Bronchial epithelial cell (primary cell): ENCODE measurements at places on chromosomes 3 and 15. TPM values are rescaled to one million over a fixed set of nuclear protein-coding genes. Genes with fewer than 3 reads are reported as not detected.

- no peak for DNase-seq
These were observed 7.9 kb downstream of the ACAA1 start for GRCh38 chr3:38129058-38129457.

DNA sequence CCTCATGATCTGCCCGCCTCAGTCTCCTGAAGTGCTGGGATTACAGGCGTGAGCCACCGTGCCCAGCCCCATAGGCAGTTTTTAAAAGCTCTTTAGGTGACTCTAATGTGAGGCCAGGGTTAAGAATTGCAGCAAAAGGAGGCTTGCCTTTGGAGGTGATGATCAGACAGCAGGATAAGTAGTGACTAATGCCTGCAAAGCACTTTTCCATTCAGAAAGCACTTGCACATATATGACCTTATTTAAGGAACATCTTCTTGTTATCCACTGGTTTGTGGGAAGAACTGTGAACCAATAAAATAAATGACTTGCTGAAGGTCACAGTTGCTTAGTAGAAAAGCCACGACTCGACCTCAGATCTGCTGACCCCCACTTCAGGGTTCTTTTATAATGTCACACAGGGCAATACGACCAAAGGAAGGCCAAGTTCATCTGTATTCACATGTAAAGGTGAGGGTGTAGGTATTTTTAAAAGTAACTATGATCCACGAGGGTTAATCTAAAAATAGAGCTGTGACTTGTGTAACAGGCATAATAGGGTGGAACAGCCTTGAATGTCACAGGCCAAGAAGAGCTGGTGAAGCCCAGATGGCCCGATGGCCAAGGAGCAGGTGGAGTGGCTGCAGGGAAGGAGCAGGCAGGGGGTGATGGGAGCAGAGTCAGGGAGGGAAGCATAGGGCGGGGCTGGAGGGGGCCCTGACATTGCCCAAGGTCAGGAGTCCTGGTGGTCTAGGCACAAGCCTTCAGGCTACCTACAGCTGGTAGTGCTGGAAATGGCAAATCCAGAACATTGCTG is 24.4 kb downstream of the LARP6 start:
- DNase-seq = no peak

GRCh38 chr3:120489421-120489820 is 38.6 kb upstream of the FSTL1 start:
- DNase-seq = no peak

DNA sequence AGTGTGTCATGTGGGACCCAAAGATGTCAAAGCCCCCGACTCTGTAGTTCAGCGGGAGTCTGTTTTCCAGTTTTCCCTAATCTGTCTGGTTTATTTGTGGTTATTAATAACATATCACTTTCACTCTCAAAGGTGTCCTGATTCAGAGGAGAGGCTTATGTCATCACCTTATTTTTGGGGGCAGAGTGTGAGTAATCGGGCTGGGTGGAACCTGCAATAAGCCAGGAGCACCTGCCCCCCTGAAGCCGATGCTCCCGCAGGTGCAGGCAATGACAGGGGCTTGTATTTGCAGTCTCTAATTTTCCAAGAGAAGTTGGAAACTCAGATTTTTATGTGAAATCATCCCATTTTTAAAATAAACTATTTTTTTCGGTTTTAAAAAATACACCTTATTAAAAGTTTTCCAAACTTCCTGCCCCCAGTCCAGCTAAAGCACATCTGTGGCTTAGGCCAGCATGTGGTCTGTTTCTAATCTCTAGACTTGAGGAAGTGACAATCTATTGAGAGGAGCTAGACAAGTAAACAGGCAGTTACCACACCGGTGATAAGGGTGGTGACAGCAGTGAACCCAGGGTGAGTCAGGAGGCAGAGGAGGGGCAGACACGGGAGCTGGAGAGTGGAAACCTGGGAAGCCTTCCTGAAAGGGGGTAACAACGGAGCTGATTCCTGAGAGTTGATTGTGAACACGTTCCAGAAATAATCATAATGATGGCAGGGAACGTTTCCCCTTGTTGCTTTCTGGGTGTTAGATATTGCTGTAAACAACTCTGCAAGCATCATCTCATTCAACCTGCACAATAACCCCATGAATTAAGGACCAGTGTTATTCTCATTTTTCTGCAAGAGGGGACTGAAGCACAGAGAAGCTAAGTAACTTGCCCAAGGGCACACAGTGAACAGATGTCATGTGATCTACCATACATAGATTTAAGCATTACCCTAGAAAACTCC is 37.2 kb downstream of the BHLHE40 start:
- DNase-seq = peak; percentile 92

Gene RLBP1
- not detected in 2 replicates for total RNA-seq

Gene IGF2BP2
- 32.6 and 37.1 TPM in 2 replicates for total RNA-seq

DNA sequence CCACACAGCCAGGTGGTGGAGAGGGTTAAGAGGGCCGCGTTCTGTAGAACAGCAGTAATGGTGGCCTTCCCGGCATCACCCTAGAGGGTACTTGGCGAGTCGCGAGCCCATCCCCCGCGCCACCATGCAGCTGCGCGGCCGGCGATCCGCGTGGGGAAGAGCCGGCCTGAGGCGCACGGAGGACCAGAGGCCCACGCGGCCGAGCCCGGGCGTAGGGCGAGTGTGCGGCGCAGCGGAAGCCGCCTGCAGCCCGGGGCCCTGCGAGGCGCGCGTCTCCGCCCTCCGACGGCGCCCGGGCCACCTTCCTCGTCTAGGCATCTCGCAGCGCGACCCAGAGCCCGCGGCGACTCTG is 423 bp downstream of the TKT start:
- no peak for DNase-seq

Gene SHC4
- total RNA-seq = under 0.01 and 0.26 TPM in 2 replicates

DNA sequence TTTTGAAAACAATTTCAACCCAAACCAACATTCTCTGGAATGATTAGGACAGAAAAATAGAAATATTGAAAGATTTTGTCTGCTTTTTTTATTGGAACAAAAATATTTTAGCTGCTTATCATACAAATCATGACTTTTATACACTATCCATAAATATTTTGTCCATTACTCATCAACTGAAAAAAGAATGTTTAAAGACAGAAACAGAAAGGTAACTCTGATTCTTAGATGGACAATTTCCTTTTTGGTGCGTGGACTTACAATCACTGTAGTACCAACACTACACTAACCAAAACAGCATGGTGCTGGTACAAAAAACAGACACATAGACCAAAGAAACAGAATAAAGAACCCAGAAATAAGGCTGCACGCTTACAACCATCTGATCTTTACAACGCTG is 582.8 kb upstream of the CCDC54 start:
- no peak for DNase-seq

- no peak for DNase-seq
These were observed 123.2 kb downstream of the PLD1 start for GRCh38 chr3:171687064-171687463.

DNA sequence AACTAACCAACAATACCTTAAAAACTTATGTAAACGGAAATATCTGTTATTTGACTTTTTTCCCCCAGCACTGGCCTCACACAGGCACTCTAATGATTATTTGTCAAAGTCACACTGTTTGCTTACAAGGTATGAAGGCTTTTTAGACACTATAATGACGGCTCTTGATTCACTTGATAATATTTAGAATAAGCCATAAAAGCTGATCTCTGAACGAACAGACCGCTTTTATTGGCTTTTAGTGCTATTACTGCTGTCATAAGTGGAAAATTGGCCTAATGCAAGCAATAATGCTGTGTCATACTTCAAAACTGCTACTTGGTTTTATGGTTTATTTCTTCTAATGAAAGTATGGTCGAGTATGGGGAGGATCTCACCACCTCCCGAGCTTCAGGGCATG is 35.1 kb downstream of the MDFIC2 start:
- no peak for DNase-seq

- no peak for DNase-seq
These were observed 6.1 kb upstream of the OSTN start for GRCh38 chr3:191192941-191193340.

Gene ROPN1B
- 0.13 TPM in 1 of 2 replicates, not detected in the other for total RNA-seq

Gene MYO9A
- total RNA-seq = 29.7 and 41.6 TPM in 2 replicates

- peak; percentile 25 for DNase-seq
These were observed 308.4 kb downstream of the PDCD6IP start for GRCh38 chr3:34106879-34107278.

DNA sequence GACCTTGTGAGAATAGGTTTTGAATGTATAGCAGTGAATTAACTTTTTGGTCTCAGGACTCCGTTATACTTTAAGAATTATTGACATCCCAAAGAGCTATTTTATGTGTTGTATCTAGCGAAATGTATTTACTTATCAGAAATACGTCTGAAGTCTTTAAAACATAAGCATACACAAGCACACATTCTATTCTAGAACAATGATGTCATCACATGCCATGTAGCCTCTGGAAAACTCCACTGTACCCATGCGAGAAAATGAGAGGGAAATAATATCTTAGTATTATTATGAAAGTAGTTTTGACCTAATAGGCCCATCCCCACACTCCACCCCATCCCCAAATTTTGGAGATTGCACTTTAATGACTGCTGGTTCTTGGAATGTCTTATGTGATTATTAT is 1.5 kb downstream of the POLR2M start:
- peak; percentile 40 for DNase-seq

DNA sequence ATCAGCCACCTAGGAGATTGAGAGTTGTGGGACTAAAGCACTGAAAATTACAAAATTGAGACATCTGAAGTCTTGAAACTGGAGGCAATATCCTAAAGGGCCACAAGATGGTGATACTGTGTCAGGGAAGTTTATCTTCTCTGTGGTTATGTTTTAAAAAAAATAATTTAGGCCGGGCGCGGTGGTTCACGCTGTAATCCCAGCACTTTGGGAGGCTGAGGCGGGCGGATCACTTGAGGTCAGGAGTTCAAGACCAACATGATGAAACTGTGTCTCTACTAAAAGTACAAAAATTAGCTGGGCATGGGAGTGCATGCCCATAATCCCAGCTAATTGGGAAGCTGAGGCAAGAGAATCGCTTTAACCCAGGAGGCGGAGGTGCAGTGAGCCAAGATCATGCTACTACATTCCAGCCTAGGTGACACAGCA is 17.9 kb upstream of the NIT2 start:
- peak; percentile 63 for DNase-seq

Gene CHRD
- total RNA-seq = not detected in 2 replicates

DNA sequence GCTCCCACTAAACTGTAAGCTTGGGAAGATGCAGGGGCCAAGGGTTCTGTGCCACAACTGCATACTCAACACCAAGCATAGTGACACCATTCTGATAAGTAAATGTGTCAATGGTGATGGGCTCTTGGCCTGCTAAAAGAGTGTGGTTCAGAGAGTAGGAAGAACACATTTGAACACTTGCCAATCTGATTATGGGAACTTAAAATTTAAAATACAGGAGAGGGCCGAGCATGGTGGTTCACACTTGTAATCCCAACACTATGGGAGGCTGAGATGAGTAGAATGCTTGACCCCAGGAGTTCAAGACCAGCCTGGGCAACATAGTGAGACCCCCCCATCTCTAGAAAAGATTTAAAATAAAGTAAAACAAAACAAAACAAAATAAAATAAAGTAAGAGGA is 34.1 kb downstream of the PTPN9 start:
- no peak for DNase-seq

Gene KLHL18
- 25.5 and 27.0 TPM in 2 replicates for total RNA-seq

GRCh38 chr3:122908251-122908650 is 113.4 kb downstream of the SLC49A4 start:
- no peak for DNase-seq

- no peak for DNase-seq
These were observed 350.8 kb upstream of the C2CD4B start for GRCh38 chr15:62515696-62516395.

Gene LDHAL6B
- not detected in 2 replicates for total RNA-seq

- DNase-seq = no peak
These were observed 404.7 kb upstream of the UBE2E2 start for GRCh38 chr3:22798461-22798860.

DNA sequence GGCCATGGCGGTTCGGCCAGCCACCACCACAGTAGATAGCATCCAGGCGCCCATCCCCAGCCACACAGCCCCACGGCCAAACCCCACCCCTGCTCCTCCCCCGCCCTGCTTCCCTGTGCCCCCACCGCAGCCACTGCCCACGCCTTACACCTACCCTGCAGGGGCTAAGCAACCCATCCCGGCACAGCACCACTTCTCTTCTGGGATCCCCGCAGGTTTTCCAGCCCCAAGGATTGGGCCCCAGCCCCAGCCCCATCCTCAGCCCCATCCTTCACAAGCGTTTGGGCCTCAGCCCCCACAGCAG is 29.5 kb downstream of the PTPN23 start:
- DNase-seq = no peak

Gene TRAIP
- total RNA-seq = 0.79 and 1.2 TPM in 2 replicates

Gene HCLS1
- 6.3 and 10.4 TPM in 2 replicates for total RNA-seq

DNA sequence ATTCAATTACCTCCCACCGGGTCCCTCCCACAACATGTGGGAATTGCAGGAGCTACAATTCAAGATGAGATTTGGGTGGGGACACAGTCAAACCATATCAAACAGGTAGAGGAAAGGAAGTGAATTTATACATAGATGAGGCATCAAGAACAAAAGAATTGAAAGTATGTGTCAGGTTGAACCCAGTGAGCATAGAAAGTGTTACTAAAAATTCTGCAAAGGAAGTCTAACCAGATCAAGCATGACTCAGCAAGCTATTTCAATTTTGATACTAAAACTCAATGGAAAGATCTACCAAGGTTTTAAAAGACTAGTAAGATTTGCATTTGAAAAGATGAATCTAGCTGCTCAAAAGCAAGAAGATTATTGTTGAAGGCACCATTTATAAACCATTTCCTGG is 323.0 kb downstream of the ROBO2 start:
- peak; percentile 33 for DNase-seq

DNA sequence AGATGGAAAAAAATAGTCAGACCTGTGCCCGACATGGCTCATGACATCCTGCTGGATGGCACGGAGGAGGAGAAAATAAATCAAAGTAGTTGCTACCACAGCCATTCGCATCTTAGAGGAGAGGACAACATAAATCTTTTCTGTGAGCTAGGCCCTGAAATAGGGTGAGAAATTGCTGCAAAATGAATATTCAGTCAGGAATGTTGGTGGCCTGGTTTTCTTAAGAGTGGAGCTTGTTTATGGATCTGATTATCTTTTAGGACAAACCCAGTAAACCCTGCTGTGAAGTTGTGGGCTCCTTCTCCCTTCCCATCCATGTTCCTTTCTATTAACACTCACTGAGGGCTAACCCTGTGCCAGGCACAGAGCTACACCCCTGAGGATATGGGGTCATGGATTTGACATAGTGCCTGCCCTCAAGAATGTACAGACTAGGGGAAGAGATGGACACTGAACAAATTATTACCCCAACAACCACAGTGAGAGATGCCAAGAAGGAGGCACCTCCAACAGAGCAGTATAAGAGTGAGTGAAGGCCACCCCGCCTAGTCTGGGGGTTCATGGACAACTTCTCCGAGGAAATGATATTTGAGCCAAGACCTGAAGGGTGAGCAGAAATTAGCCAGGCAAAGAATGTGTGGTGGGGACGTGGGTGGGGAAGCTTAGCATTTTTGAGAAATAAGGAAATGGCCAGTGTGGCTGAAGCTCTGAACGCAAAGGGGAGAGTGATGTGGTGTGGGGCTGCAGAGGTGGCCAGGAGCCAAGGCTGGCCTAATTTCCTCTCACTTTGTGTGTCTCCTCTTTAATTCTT is 68.9 kb upstream of the ARL8B start:
- peak; percentile 33 for DNase-seq

Gene GABRB3
- total RNA-seq = 1.1 and 1.4 TPM in 2 replicates
